ENCODE measurements at places on chromosomes 12 and 14.

- no peak for DNase-seq
Measured at GRCh38 chr12:1318327-1319031, 275.9 kb downstream of the FBXL14 start.

- no peak for DNase-seq
Measured at GRCh38 chr14:102784892-102785594, 7.8 kb downstream of the TRAF3 start.

DNA sequence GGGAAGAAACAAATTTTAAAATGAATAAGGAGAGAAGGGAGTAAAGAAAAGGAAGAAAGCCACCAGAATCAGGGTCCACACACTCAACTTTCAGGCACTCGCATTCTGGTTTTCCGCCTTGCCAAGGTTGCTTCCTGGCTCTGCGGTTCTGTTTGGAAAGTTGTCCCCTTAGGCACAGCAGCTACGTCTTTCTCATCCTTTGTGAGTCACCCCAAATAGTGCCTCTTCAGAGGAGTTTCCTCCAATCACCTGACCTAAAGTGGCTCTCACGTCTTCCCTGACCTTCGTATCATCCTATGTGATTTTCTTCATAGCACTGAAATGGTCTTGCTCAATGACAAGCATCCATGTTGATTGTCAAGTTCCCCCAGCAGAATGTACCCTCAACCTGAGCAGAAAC is 99.5 kb upstream of the TMCC3 start:
- no peak for DNase-seq

- no peak for DNase-seq
Measured at GRCh38 chr12:124395284-124395752, 100.4 kb downstream of the RFLNA start.

DNA sequence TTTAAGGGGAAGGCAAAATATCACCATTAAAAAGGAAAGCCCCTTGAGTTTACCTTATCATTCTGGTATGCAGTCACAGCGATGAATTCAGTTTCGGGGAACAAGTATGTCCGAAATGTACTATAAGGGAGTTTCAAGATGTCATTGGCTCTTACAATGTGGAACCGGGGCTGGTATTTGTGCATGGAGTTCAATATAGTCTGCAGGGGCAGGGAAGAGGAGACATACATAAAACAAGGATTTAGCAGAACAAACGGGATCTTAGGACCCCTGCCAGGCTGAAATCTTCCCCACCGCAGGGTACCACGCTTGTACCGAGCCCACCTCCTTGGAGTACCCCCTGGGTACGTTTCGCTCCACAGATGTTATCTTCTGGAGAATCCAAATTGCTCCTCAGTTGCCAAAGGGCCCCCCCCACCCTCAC is 4.5 kb downstream of the TBX3 start:
- no peak for DNase-seq

GRCh38 chr14:101593411-101594238 is 32.3 kb downstream of the DIO3 start:
- no peak for DNase-seq

GRCh38 chr14:74527736-74528280 is 34.2 kb downstream of the ISCA2 start:
- no peak for DNase-seq

- no peak for DNase-seq
Measured at GRCh38 chr12:76457010-76457409, 102.6 kb downstream of the OSBPL8 start.

DNA sequence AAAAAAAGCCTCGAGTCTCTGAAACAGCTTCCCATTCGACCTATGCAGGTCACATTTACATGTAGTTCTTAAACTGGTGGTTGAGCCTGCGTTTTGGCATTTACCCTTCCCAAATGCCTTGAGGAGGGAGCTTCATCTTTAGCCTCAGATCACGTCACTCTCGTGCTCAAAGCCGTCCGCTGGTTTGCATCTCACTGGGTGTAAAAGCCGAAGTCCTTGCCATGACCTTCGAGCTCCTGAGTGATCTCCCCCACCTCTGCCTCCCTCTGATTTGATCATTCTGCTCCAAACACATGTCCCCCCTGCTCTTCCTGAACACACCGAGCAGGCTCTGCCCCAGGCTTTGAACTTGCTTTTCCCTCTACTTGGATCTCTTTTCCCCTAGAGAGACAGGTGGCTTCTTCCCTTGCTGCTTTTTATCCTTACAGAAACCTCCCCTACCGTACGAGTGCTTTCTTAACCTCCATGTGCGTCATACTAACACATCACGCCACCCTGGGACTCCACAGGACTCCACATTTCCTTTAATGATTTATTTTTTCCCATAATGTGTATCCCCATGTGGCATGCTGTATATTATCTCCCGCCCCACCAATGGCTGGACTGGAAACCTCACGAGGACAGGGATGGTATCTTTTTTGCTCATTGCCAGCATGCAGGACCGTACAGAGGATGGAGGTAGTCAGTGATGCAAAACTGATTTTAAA is 610.7 kb downstream of the VRK1 start:
- no peak for DNase-seq

GRCh38 chr12:59742841-59743240 is 147.0 kb downstream of the SLC16A7 start:
- DNase-seq: no peak

DNA sequence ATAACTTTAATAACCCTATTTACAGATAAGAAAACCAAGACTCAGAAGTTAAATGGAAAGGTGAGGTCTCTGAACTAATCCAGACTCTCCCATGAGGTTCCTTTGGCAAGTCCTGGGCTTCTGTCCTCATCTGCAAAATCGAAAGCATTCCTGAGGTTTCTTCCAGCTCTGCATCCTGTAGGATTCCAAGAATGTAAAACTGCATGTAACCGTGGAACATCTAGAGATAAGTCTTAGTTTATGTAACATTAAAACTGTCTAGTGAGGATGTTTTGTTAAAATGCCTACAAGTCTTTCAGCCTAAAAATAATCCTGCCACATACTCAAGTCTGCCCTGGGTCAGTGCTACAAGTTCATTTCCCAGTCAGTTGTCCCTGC is 7.3 kb upstream of the ITFG2 start:
- DNase-seq: no peak

- DNase-seq: no peak
Measured at GRCh38 chr12:116294454-116295165, 17.1 kb upstream of the MED13L start.

GRCh38 chr14:31194661-31195060 is 12.9 kb downstream of the HECTD1 start:
- DNase-seq: no peak

DNA sequence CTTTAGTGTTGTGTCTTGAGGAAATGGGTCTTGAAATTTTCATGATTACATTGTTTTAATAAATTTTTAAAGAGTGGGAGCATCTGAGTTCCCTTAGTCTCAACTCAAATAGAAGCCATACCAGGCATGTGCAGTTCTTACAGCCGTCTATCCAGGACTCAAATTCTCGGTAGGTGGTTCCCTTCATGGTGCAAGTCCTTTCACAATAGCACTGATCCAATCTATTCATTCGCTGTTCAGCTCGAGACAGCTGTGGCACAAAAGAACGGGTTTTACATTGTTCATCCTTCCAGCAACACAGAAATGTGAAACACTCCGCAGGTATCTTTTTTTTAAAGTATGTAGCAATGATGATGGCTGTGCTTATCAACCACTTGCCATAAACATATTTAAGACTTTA is 100.2 kb downstream of the NELL2 start:
- DNase-seq: no peak

DNA sequence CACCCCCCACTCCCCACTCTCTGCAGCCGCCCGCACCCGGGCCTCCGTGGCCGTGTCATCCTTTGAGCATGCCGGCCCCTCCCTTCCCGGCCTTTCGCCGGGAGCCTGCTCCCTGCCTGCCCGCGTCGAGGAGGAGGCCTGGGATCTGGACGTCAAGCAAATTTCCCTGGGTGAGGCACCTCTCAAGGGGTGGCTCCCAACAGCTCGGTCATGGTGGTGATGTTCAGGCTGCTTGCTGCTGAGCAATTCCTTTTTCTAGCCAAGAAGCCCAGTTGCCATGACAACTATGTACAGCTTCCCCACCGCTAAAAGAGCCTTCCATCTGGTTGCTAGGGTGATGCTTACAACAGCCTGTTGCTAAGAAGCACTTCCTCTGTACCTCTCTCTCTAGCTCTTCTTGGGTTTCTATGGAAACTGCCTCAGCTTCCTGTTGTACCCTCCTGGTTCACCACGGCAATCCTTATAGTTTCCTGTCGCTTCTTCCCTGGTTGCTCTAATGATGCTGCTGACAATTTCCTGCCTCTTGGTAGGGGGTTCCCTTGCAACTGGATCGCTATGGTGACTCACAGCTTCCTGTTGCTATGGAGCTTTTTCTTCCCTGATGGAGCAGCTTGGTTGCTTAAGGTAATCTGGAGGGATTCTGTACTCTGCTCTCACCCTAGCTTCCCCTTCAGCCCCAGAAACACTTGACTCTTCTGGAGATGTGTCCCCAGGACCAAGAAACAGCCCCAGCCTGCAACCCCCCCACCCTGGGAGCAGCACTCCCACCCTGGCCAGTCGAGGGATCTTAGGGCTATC is 11.0 kb downstream of the ZNF219 start:
- no peak for DNase-seq

GRCh38 chr12:79127271-79127751 is 262.7 kb downstream of the SYT1 start:
- no peak for DNase-seq

GRCh38 chr12:19203539-19204506 is 74.3 kb downstream of the PLEKHA5 start:
- no peak for DNase-seq

DNA sequence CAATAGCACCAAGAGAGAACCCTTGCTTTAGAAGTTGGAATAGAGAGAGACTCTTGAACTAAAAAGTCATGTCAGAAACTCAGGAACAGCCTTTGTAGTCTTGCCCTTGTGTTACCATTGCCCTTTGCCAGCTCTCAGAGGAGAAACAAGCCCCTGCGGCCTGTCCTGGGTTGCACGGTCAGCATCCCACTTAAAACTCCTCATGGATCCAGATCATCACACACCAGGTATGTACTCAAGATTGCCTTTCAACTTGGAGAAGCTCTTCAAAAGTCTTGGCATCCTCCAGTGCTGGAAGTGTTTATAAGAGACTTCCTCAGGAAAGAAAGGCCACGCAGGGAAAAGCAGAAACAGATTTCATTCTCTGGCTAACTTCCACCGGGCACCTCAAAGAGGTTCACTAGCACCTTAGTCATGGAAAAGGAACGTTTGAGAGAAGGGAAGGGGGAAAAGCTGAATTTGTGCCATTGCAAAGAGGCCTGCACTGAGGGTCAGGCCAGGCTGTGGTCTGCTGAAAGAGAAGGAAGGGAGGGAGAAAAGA is 594.2 kb downstream of the MED13L start:
- DNase-seq: no peak

DNA sequence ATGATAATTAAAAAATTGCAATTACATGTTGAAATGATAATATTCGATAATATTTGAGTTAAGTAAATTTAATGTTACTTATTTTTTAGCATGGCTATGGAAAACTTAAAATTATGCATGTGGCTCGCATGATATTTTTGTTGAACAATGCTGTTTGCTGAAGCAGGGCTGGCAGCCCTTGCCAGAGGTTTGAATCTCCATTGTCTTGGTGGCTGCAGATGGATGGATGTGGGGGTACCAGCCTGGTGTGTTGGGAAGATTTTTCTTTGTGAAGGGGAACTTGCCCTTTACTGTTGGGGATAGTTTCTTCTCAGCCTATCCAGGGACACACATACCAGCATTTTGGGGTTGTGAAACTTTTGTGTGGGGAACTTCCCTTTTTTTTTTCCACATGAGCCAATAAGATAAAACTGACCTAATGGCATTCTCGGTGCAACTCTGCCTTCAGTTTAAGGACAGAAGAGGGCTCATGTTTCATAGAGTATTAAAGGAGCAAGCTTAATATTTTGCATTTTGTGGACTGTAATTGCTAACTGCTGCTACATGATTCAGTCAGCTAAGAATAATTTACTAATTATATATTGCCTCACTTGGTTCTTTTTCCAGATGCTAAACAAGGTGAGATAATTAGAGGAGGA is 8.8 kb downstream of the RASSF3 start:
- no peak for DNase-seq

DNA sequence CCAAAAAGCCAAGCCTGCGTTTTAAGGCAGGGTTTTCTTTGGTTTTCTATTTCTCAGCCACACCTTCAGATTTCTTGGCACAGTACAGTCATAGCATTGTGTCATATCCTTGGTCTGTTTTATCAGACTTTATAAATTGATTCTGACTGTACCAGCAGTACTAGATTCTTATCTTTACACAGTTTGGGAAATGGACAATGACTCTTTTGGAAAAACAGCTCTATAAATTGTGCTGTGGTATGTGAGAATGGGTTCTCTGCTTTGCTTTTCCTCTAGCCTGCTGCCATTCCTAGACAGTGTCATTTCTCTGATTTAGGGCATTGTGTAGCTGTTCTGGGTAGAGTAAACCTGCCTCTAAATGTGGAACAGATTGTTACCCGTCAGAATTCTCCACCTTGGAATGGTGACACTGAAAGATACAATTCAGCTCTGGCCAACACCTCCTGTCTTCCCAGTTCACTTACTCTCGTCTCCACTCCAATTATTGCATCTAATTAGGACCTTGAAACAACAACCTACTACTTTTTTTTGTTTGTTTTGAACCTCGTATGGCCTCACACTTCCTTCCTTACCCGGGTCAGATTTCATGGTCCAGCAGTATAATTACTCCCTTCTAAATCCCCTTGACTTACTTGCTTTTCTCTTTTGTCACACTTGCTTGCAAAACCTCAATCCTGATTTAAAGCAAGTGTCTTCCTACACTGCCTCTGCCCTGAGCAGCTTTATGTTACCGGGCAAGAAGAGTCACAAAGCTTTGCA is 226.3 kb downstream of the ERC1 start:
- DNase-seq: no peak

- DNase-seq: no peak
Measured at GRCh38 chr12:65524666-65525065, 246.2 kb downstream of the MSRB3 start.

DNA sequence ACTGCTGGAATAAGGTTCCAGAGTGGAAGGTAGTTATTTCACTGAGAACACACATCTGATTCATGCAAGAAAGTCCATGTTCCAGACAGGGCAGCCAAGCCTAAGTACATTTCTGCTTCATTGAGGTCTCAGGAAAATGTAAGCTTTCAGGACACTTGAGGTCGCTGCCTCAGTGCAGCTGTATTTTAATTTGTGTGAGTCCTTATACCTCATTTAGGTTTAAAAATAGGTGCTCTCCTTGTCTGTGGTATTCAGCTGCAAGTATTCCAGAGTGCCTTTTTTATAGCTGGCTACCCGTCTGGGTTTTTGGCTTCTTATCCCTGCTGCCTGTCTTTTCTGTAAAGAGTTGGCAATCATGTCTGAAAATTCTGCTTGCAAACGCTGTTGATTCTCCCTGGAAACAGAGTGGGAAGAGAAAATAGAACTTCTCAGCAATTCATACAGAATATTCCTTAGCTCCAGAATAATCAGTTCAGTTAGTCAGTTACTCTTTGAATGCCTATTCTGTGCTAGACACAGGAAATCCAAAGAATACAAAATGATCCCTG is 45.3 kb upstream of the PLBD1 start:
- DNase-seq: no peak

GRCh38 chr12:120466560-120467315 is 2.8 kb downstream of the SRSF9 start:
- peak; percentile 39 for DNase-seq

GRCh38 chr14:49497725-49498348 is 88.3 kb downstream of the RPS29 start:
- no peak for DNase-seq

All from activated T-cell treated with anti-CD3 and anti-CD28 coated beads for 48 hours (primary cell).